ENCODE measurements at places on chromosomes 2 and 18.

GRCh38 chr2:29055601-29056000 lies 18.7 kb downstream of the PCARE start:
- DNase-seq: no peak

DNA sequence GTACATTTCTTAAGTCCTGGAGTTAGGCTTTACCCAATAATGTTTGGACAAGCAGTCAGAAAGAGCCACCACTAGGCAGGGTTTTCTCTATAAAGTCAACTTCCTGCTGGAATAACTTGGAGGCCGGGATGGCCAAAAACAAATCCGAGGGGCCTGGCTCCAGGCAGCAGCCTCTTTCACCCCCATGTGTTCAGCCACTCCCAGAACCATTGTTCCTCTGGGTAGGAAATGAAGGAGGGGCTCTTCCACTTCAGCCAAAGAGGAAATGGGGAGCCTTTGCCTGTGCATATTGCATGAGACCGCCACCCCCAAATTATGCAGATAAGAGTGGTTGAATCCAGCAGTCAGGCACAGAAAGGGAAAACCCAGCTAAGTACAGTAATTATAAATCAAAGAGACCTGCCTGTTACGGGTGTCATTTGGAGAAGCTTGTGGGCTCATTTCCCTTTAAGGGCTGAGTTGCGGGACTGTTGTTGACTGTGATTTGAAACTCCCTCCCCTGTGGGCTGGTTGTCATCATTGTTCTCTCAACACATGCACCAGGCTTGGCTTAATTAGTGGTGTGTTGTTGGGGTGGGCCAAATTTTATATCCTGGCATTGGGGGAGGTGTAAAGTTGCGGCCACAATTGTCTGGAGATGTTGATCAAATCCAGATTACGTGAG lies 212.8 kb upstream of the SOX11 start:
- DNase-seq: peak; percentile 75

GRCh38 chr2:144959416-144959815 lies 439.5 kb upstream of the ZEB2 start:
- DNase-seq: no peak

GRCh38 chr18:71079606-71080005 lies 790.8 kb downstream of the SOCS6 start:
- no peak for DNase-seq

- no peak for DNase-seq
Observed at GRCh38 chr2:20542746-20543468, 96.0 kb downstream of the RHOB start.

GRCh38 chr2:122545821-122546220 lies 790.4 kb downstream of the TSN start:
- no peak for DNase-seq

- no peak for DNase-seq
Observed at GRCh38 chr2:214774108-214774507, 35.4 kb downstream of the BARD1 start.

DNA sequence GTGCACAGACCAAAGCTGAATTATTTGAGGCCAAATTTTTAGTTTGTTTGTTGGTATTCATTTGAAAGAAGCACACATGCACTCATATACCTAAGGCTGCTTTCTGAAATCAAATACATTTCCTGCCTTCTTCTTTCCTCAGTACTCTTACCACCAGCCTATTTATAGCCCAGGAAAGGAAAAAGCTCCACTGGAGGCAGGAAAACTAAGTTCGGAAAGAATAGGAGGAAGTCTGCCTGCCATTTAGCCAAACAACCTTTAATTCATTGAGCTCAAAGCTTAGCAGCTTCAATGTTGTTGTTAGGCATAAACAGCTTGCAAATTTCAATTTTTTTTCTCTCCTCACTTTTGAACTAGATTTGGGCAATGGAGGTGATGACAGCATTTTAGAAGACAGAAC lies 40.4 kb upstream of the RASGRP3 start:
- no peak for DNase-seq

GRCh38 chr2:196980473-196980872 lies 54.0 kb upstream of the PGAP1 start:
- DNase-seq: peak; percentile 40

DNA sequence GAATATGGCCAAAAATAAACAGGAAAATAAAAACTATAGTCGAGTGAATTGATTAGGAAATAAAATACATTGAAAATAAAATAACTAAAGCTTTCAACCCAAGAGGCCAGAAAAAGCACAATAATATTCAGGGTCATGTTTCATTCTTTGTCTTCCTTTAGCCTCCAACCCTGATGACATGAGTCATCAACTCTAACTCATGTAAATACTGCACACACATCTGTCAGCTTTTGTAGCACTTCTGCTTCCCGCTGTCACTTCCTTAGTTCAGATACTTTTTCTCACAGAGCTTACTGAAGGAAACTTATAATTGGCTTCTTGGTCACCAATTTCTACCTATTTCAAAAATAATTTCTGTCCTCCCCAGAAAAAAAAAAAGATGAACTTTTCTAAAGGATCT lies 112.8 kb downstream of the UPP2 start:
- DNase-seq: peak; percentile 44

DNA sequence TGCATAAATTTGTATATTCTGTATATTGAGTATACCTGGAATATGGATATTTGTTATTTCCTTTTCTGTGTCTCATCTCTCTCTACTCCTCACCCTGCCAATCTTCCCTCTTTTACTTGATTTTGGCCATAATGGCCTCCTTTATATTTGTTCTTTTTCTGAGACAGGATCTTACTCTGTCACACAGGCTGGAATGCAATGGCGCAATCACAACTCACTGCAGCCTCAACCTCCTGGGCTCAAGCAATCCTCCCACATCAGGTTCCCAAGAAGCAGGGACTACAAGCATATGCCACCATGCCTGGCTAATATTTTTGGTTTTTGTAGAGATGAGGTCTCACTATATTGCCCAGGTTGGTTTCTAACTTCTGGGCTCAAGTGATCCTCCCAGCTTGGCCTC lies 30.5 kb downstream of the PREPL start:
- no peak for DNase-seq

GRCh38 chr2:95387358-95387757 lies 15.2 kb upstream of the FAHD2A start:
- DNase-seq: no peak

DNA sequence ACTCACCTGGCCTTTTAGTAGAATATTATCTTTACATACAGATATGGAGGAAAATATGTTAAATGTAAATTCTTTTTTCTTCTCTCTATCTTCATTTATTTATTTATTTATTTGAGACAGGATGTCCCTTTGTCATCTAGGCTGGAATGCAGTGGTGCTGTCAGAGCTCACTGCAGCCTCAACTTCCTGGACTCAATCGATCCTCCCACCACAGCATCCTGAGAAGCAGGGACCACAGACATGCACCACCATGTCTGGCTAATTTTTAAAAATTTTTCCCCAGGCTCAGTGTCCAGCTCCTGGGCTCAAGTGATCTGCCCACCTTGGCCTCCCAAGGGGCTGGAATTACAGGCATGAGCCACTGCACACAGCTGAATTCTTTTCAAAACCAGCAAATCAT lies 20.3 kb downstream of the KYNU start:
- no peak for DNase-seq

DNA sequence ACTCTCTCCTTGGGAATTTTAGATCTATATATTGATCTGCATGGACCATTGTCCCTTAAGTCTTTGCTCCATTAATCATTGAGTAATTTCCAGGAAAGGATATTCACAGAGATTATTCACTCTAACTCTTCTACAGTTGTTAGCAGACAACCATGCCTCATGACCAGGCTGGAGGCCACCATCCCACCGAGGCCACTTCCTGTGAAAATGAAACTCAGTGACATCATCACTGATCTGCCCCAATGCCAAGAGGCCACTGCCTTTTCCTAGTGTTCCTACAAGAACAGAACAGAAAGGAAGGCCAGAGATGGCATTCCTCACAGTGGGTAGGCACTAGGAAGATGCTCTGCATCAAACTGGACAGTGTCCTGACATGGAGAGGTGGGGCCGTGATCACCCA lies 161.3 kb downstream of the DTNA start:
- no peak for DNase-seq

GRCh38 chr2:99987160-99987559 lies 155.2 kb downstream of the AFF3 start:
- DNase-seq: no peak
